ENCODE measurements at places on chromosomes 5 and 9.

DNA sequence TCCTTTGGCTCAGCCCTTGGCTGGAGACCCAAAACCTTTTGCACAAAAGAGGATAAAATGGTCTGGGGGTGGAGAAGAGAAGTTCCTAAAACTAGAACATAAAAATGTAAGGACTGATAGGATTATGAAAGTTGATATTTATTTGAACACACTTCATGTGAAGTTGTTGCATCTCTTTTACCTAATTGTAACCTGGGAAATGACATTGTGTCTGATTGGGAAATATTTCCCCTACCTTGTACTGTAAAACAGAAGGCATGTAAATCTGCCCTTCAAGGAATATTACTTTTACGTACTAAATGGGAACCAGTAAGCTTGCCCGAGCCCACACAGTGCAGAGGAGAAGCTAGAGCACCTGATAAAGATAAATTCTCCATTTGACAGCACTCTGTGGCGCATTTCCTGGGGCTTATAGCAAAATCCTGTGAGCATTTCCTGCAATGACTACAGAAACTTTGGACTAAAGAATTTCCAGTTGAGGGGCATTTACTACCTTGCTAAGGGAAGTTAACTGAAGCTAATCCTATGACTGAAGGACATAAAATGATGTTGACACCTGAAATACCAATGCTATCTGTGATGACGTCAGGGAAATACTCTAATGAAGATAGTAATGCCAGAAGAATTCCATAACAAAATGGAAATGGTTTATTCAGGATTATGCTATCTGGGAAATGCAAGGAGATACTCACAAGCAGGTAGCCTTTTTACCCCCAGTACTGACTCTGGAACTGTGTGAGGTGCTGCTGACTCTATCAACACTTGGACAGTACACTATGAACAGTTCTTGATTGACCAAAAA lies 78.3 kb upstream of the LIFR start:
- no peak for DNase-seq

- DNase-seq = no peak
These were observed 116.6 kb downstream of the DROSHA start for GRCh38 chr5:31415009-31415923.

DNA sequence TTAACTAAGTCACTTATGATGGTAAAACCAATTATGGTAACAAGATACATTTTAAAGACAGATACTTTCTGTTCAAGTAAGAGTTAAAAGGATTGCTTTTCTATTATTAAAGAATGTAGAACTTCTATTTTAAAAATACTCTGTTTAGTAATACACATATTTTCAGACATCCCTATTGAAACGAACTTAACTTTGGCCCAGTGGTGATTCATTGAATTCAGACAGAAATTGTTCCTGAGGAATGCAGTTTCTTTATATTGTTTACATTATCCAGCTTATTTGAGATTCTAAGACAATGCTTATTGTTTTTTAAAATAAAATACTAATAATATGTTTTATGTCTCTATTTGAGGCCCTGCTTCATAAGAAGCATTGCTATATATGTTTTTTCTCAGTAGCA lies 816.4 kb downstream of the SEMA5A start:
- no peak for DNase-seq

GRCh38 chr5:34460496-34460895 lies 195.6 kb upstream of the RAI14 start:
- no peak for DNase-seq

- no peak for DNase-seq
These were observed 207.2 kb downstream of the ADAMTS12 start for GRCh38 chr5:33684496-33685159.

DNA sequence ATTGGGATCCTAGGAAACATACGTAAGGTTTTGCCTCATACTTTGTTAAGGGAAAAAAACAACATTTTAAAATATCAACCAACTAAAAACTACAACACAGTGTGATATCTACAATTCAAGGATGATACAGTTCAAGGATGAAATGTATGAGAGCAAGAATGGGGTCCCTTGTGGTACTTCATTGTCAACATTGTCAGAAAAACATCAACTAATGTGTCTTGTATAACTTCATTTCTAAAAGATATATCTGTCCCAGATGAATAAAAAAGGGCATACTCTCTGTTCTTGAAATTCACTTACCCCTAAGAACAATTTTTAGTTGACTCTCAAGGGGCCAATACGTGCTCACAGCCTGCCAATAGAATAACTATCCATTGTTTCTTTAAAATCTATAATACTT lies 1250.5 kb downstream of the PTPRD start:
- DNase-seq = no peak

- DNase-seq = peak; percentile 44
These were observed 20.0 kb downstream of the JMY start for GRCh38 chr5:79255786-79256557.

DNA sequence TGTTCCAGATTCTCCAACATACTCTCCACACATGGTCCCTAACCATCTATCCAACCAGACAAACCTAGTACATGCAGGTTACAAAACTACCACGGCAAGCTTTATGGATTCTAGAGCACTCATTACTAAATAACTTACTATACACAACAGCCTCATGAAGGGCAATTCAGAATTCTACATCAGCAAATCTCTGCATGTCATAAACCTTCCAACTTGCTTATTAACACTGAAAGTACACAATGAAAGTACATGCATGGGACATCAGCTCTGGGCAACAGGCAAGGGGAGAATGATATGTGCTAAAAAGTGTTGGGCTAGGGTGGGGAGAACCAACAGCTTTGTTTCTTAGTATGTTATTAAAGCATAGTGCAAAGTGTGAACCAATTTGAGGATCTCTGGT lies 70.4 kb downstream of the TLE1 start:
- DNase-seq = no peak

Measured in activated T-cell treated with anti-CD3 and anti-CD28 coated beads, Interleukin-2, amount 50 U/mL, for 48 hours (primary cell).